ENCODE measurements at places on chromosomes 1 and 21. TPM values are rescaled to one million over a fixed set of nuclear protein-coding genes. Genes with fewer than 3 reads are reported as not detected.

Gene CCDC18
- total RNA-seq = 12.6 TPM

Gene KRTAP6-1
- not detected for total RNA-seq

Gene KIF14
- total RNA-seq = 4.8 TPM

Gene IVL
- not detected for total RNA-seq

Gene RRP1B
- total RNA-seq = 18.7 TPM

Gene S1PR1
- total RNA-seq = 38.3 TPM

Gene PADI2
- total RNA-seq = 2.1 TPM

Gene CCDC181
- 7.9 TPM for total RNA-seq

Gene GPR25
- not detected for total RNA-seq

Gene DMBX1
- total RNA-seq = 0.82 TPM

Data from cerebellum (tissue), 4 donors.